Esophagus (tissue), 2 donors: ENCODE measurements at places on chromosomes 6 and 20. TPM values are rescaled to one million over a fixed set of nuclear protein-coding genes. Genes with fewer than 3 reads are reported as not detected.

SLA2 gene
- 0.55 TPM for polyA plus RNA-seq

TRIM27 gene
- polyA plus RNA-seq = 13.3 TPM

PMEPA1 gene
- 2.9 TPM for polyA plus RNA-seq

RPS10 gene
- 1,884 TPM for polyA plus RNA-seq

NHSL1 gene
- 6.5 TPM for polyA plus RNA-seq

COL9A3 gene
- polyA plus RNA-seq = 1.4 TPM

PTCRA gene
- not detected for polyA plus RNA-seq

SLC13A3 gene
- polyA plus RNA-seq = 0.22 TPM

PHACTR3 gene
- polyA plus RNA-seq = 0.83 TPM

FAM162B gene
- polyA plus RNA-seq = 1.6 TPM

PRICKLE4 gene
- polyA plus RNA-seq = 7.3 TPM

MYMX gene
- polyA plus RNA-seq = not detected

GSTA1 gene
- polyA plus RNA-seq = 2.4 TPM

UNC93A gene
- 3.6 TPM for polyA plus RNA-seq

FNDC1 gene
- polyA plus RNA-seq = 0.02 TPM
